ENCODE measurements at places on chromosomes 11 and 22.

DNA sequence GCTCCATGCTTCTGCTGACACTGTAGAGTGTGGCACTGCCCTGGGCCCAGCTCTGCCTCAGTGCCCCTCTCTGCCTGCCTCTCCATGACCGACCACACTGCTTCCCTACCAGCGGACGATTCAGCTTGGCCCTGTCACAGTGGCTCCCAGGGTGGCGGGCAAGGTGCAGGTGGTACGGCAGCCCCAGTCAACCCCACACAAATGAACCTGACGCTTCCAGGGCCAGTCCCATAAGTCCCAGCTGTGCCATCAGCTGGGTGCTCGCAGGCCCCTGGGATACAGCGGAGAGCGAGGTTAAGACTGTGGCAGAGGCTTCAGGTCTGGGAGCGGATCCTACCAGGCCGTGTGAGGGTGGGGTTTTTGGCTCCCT, 134.8 kb downstream of the LDLRAD3 start:
- no peak for DNase-seq

DNA sequence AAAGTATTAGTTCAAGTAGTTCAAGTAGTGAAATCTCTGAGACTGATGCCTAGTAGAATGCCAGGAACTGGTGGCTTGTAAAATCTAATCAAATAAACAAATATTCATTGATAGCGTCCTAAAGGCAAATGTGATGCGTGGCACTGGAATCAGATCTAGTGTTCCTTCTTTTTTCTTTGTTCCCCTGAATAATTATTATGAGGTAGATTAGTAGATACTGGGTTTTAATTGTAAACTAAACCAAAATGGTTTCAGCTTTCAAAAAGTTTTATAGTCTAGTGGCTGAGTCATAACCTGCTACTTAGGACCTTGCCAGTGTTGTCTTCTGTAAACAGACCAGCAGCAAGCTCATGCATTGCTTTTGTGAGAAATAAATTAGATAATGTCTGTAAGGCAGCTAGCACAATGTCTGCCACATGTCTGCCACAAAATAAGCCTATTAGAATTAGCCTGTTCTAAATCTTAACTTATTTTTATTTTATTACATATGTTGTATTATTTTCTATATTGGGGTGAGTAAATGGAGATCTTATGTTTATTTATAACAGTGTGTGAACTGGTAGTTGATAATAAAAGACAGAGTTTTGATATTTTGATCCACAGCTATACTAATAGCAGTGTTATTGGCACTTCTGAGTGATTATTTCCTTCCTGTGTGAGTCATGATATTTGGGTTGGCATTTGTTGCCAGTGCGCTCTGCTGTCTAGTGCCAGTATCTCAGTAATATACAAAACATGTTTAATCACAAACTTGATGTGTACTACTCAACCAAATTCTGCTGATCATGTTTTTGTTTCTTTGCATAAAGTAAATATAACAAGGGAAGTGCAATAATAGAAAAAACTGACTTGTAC, 135.7 kb downstream of the TMEM135 start:
- DNase-seq = peak; percentile 58

GRCh38 chr11:103808252-103808651, 228.2 kb upstream of the DDI1 start:
- DNase-seq = peak; percentile 45

GRCh38 chr11:32088117-32088941, 2.5 kb upstream of the RCN1 start:
- peak; percentile 91 for DNase-seq

- DNase-seq = no peak
Observed at GRCh38 chr11:85539029-85539689, 88.0 kb downstream of the DLG2 start.

DNA sequence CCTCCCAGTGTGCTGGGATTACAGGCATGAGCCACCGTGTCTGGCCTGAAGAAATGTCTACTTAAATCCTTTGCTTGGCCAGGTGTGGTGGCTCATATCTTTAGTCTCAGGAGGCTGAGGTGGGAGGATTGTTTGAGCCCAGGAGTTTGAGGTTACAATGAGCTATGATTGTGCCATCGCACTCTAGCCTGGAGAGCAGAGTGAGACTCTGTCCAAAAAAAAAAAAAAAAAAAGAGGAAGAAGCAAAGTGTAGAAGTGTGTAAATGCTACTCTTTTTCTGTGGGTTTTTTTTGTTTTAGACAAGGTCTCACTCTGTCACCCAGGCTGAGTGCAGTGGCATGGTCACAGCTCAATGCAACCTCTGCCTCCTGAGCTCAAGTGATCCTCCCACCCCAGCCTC, 6.4 kb upstream of the ATG16L2 start:
- no peak for DNase-seq

GRCh38 chr11:126591966-126592489, 236.5 kb downstream of the ST3GAL4 start:
- DNase-seq = no peak

- no peak for DNase-seq
Observed at GRCh38 chr11:76094740-76095139, 111.6 kb downstream of the WNT11 start.

DNA sequence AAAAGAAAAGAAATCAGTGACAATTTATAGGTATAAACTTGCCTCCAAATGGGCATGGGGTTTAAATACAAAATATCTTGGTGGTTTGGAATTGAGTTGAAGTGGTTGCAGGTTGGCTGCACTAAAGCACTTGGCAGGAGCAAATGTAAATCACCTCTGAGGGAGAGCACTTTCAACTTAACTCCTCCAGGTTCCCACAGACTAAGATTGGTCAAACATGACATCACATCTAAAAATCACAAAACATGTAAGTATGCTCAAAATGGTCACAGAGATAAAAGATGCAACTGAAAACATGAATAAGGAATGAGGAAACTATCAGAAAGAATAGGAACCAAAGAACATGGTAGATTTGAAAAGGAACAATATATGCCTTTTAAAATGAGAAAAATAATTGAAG, 12.3 kb upstream of the SHANK3 start:
- DNase-seq = no peak

GRCh38 chr11:60989093-60989650, 17.7 kb downstream of the CD6 start:
- DNase-seq = no peak

GRCh38 chr22:37802310-37803194, 5.2 kb upstream of the GCAT start:
- DNase-seq = peak; percentile 94

GRCh38 chr22:24541681-24542515, 13.0 kb downstream of the GUCD1 start:
- DNase-seq = peak; percentile 49

GRCh38 chr11:74185695-74186094, 14.6 kb downstream of the PPME1 start:
- DNase-seq = peak; percentile 19

GRCh38 chr22:36753916-36754315, 22.0 kb downstream of the IFT27 start:
- DNase-seq = no peak

DNA sequence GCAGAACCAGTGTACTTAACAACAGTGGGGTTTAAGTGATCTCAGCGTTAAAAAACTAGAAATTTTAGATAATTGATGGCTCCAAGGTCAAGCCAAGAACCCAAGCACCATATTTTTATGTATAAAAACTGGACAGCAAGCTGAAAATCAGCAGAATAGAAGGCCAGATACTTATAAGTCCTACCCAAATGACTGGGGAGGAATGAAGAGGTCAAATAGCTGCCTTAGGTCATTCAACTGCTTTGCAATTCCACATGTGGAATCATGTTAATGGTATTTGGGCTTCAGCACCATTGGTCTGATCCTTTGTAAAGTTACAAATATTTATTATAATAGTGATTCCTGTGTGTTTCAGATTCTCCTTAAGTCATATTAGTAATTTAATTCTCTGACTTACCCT, 108.4 kb downstream of the FAT3 start:
- DNase-seq = no peak

DNA sequence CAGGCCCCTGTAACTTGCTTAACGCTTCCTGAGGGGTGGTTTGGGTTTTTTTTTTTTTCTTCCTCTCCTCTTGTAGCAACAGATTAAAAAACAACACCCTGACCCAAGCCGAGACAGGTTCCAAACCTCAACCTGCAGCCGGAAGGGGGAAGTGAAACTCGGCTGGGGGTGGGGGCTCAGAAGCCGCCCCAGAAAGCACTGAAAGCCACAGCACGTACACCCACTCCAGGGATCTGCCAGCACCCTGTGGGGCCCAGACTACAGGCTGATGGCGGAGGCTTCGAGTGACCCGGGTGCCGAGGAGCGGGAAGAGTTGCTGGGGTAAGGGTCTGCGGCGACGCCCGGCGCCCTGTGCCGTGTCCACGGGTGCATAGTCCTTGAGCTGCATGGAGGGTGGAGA, at the start of gene LSP1:
Gene LSP1, plus strand, starts transcription at position 208 of the 400 bp plus-strand sequence. Its CDS starts 61 bp downstream, at position 269.
- DNase-seq = no peak

DNA sequence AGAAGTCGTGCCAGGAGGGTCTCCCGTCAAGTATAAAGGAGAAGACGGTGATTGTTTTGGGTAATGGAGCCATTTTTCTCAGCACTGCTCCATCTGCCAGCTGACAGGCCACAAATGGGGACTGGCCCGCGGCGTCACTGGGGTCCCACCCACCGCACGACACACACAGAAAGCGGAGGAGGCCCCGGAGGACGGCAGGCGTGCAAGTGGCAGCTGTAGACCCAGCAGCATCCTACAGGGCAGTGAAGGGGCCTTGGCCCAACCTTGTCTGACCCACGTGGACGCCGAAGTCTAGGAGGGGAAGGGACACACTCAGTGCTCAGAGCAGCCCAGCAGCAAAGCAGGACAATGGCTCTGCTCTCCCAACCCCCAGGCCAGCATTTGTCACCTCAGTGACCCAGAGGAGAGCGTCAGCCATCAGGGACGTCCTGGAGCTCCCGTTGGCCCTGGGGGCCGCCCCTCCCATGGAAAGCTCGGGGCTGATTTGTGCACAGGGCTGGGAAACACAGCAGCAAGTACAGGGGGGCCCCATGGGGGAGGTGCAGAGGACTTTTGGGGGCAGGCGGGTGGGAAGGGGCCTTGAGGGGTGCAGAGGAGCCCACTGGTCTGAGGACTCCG, 644.4 kb downstream of the BRD1 start:
- no peak for DNase-seq

DNA sequence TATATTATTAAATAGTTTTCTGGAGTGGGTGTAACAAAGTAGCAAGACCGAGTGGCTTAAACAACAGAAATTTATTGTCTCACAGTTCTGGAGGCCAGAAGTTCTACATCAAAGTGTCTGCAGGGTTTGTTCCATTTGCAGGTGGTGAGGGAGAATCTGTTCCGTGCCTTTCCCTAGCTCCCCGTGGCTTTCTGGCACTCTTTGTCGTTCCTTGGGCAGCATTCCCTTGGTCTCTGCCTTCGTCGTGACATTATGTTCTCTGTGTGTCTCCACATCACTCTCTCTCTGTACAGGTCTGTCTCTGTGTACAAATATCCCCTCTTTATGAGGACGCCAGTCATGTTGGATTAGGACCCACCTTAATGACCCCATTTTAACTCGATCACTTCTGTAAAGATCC, 38.2 kb downstream of the LDLRAD3 start:
- no peak for DNase-seq

DNA sequence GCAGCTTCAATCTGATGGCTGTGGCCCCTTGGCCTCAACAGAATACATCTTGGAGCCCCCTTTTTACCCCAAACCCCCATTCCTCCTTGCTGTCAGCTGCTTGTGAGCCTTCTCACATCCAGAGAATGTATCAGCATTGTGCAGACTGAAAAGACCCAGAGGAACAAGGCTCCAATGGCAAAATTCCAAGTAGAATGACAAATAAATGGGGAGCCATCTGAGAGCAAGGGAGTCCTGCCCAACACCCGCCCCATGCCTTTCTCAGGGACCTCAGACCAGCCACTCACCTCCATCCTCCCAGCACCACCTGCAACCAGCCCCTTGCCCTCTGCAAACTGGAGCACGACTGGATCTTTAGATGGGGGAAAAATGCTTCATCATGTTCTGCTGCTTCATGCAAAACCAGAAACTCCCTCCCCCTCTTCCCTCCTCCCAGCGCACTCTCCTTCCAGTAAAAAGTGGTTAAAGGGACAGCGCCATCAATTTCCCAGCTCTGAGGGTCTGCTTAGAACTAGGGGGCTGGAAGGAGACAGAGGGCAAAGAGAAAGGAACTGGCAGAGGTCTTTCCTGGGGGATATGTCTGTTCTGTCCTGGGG, 2.2 kb upstream of the NEFH start:
- DNase-seq = no peak

DNA sequence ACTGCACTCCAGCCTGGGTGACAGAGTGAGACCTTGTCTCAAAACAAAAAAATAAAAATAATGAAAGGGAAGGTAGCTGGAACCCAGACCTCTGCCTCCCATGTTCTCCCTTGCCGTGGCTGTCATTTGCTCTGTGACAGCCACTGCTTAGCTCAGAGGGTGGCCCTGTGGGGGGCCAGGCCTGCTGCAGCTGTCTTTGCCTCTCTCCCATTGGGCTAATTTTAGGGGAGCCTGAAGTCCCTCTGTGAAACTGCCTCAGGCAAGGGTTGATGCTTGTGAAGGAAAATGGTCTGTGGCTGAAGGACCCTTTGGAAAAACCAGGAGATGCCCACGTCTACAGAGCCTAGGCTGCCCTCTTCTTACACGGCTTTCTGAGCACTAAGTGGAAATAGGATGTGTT, 42.9 kb downstream of the C11orf91 start:
- DNase-seq = no peak

- DNase-seq = no peak
Observed at GRCh38 chr11:122869622-122870021, 12.9 kb upstream of the JHY start.

- DNase-seq = no peak
Observed at GRCh38 chr22:19706661-19707151, 7.6 kb upstream of the SEPTIN5 start.

Data from osteoblast (primary cell).